ENCODE measurements at places on chromosomes 2 and 18. TPM values are rescaled to one million over a fixed set of nuclear protein-coding genes. Genes with fewer than 3 reads are reported as not detected.

The SATB2 gene
- 0.28 TPM for total RNA-seq

The CNDP1 gene
- not detected for total RNA-seq

The ARHGEF33 gene
- 0.14 TPM for total RNA-seq

The CNGA3 gene
- not detected for total RNA-seq

The GPAT2 gene
- total RNA-seq: 0.63 TPM

The ITGA4 gene
- total RNA-seq: 3.6 TPM

The SPP2 gene
- not detected for total RNA-seq

The RTP5 gene
- not detected for total RNA-seq

The EIPR1 gene
- 46.8 TPM for total RNA-seq

The ALPI gene
- total RNA-seq: not detected

The G6PC2 gene
- total RNA-seq: not detected

The GKN1 gene
- total RNA-seq: not detected

The ACMSD gene
- 0.46 TPM for total RNA-seq

The ANKRD30BL gene
- total RNA-seq: not detected

The ITPRIPL1 gene
- total RNA-seq: 0.99 TPM

The REG3G gene
- total RNA-seq: not detected

The ALK gene
- not detected for total RNA-seq

The FBXO15 gene
- total RNA-seq: 1.1 TPM

The SCYGR4 gene
- not detected for total RNA-seq

The TTN gene
- not detected for total RNA-seq

The ANTXR1 gene
- 11.4 TPM for total RNA-seq

The GPR45 gene
- not detected for total RNA-seq

The AGPS gene
- 26.8 TPM for total RNA-seq

The DUSP11 gene
- 44.3 TPM for total RNA-seq

The NT5C1B gene
- not detected for total RNA-seq

The NFU1 gene
- 26.7 TPM for total RNA-seq

The RAB27B gene
- 14.2 TPM for total RNA-seq

The HSBP1L1 gene
- total RNA-seq: 30.8 TPM

The UGT1A5 gene
- 3.2 TPM for total RNA-seq

The LIMS4 gene
- total RNA-seq: not detected

The MAP3K20 gene
- total RNA-seq: 20.3 TPM

The CTAGE1 gene
- total RNA-seq: not detected

The EMILIN1 gene
- 5.8 TPM for total RNA-seq

The PPP1R1C gene
- 14.6 TPM for total RNA-seq

The CRYGD gene
- total RNA-seq: not detected

The REG3A gene
- total RNA-seq: not detected

The IL37 gene
- total RNA-seq: not detected

The PROKR1 gene
- total RNA-seq: not detected

The DNAH6 gene
- total RNA-seq: 0.05 TPM

Data from airway epithelial cell (primary cell).